ENCODE measurements at places on chromosomes 2 and 18.

DNA sequence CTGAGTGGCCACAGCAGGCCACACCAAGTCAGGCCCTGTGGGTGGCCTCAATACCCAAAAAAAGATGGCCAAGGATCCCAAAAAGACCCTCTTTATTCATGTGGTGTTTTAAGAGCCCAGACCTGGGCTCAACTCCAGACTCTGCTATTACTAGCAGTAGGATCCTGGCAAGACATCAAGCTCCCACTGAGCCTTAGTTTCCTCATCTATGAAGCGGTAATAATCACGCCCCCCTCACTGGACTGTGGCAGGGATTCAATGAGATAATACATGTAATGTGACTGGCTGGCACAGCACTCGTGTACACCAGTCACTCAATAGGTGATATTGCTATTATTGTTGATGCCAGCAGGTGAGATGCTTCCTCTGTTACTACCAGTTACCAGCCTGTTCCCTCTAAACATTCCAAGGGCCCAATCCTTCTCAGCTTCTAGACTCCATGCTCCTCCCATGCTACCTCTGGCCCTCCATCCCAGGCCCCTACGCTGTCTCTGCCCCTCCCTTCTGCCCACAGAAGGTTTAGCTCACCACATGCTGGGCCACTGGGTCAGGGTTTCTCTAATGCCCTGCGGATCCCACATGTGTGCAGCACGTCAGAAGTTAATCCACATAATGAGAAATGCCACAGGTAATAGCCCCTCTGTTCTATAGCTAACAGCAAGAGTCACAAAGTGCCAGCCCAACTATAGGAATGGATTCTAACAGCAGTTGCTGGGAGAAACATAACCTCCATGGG, 51.2 kb downstream of the SLC4A5 start:
- no peak for DNase-seq

GRCh38 chr18:49608366-49609255, 46.8 kb downstream of the LIPG start:
- no peak for DNase-seq

DNA sequence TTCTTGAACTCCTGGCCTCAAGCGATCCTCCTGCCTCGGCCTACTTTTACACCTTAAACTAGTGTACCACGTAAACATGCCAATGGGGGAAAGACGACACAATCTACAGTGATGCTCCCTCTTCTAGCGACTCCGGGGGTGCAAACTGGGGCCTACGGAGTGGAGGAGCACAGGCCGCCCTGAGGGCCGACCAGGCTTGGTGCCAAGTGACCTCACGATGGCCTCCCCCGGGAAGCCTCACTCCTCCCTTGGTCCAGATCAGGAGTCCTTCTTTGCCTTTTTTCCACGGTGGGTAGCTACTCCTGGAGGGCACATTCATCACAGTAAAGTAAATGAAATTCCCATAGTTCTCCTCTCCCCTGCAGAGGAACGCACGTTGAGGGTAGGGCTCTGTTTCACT, 73.5 kb downstream of the HNRNPLL start:
- no peak for DNase-seq

- DNase-seq: no peak
These were observed 519.2 kb upstream of the SPHKAP start for GRCh38 chr2:228700638-228701037.

- DNase-seq: no peak
These were observed 29.1 kb upstream of the ANKRD44 start for GRCh38 chr2:197339496-197340220.

- DNase-seq: no peak
These were observed 33.3 kb downstream of the ANXA4 start for GRCh38 chr2:69774984-69775982.

DNA sequence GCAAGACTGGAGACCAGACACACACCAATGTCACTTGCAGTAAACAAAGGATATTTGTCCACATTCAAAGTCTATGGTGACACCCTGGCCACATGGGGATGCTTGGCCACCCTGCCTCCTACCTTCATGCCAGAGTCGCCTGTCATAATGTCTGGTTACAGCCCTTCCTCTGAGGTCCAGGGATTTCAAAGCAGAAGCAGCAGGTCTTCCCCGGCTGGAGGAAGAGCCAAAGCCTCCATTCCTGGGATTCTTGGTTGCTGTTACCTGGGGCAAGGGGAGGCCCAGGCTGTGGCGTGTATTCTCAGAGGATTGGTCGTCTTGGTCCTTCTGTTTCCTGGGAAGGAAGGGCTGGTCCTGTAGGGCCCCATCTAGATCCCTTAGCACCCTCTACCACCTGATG, 2.3 kb upstream of the ALPP start:
- no peak for DNase-seq

- DNase-seq: no peak
These were observed 6.0 kb downstream of the ANKMY1 start for GRCh38 chr2:240551811-240552210.

DNA sequence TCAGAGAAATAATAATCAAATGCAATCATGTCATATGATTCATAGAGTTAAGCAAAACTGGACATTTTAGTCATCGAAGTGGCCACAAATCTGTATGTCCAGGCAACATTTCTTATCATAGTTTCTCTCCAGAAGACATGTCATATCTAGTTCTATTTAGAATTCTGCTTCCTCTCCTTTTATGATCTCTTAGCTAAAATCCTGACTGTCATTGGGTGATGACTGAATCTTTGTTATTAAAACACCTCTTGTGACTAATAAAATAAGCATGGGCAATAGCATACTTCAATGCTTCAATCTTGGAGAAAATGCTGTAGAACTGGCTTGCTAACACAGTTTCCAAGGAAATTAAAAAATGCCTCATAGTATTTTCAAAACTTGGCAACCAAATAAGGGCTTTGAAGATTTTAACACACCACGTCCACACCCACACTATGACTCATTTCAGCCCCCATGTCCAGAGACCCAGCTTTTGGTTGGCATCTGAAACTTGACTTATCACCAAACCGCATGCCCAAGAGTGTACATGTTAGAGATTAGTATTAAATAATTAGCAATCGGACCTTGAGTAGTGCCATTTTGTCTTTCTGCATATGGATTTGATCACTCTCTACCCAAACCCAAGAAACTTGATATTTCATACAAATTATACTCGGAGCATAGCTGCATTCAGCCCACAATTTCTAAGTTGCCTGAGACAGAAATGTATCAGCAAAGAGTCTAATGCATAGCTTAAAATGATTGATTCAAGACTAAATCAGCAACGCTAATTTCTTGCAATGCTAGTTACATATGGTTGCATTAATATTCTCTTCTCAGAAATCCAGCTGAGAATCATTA, 106.5 kb upstream of the ETAA1 start:
- no peak for DNase-seq

GRCh38 chr2:237397072-237397471, 16.9 kb downstream of the COL6A3 start:
- DNase-seq: no peak

- DNase-seq: no peak
These were observed 84.7 kb downstream of the TCF4 start for GRCh38 chr18:55503167-55503820.

DNA sequence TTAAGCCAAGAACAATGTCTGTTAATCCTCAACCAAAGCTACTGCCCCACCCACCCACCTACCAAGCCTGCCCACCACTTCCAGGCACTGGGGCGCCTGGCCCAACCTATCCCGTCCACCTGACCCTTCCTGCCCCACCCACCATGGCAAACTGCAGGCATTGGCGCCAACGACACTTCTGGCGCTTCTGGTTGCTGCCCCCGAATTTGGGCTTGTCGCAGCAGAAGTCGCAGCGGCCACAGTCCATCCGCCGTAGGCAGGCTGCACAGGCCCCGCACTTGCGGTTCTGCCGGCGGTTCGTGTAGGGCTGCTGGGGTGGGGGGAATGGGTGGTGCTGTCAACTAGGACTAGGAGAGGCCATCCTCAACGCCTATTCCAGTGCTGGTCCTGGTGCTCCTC, 7.3 kb downstream of the MBD1 start:
- DNase-seq: no peak

- DNase-seq: no peak
These were observed 65.1 kb downstream of the CUL3 start for GRCh38 chr2:224520064-224520463.

- no peak for DNase-seq
These were observed 48.5 kb downstream of the ARL6IP6 start for GRCh38 chr2:152766928-152767327.

GRCh38 chr2:44550561-44550960, 188.8 kb downstream of the CAMKMT start:
- no peak for DNase-seq

DNA sequence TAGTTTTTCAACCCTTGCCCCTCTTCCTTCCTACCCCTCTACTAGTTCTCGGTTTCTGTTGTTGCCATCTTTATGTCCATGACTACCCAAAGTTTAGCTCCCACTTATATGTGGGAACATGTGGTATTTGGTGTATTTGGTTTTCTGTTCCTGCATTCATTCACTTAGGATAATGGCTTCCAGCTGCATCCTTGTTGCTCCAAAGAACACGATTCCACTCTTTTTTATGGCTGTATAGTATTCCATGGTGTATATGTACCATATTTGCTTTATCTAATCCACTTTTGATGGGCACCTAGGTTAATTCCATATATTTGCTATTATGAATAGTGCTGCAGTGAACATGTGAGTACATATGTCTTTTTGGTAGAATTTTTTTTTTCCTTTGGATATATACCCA, 20.6 kb upstream of the DSC1 start:
- no peak for DNase-seq

DNA sequence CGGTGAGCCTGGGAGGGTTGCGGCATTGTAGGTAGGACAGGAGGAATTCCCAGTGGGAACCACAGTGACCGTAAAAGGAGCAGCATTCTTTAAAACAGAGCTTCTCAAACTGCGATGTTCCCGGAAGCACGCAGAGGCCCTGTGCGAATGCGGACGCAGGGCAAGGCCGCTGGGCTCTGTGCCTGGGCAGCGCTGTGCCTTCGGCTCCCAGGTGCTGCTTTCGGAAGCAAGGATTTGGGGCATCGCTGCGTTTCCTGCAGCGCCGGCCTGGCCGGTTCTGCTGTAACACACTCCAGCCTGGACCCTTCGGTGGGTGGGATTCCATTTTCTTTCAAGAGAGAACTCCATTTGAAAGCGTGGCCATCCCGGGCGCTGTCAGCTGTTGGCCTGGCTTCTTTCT, 118.6 kb downstream of the PTGR3 start:
- DNase-seq: no peak

DNA sequence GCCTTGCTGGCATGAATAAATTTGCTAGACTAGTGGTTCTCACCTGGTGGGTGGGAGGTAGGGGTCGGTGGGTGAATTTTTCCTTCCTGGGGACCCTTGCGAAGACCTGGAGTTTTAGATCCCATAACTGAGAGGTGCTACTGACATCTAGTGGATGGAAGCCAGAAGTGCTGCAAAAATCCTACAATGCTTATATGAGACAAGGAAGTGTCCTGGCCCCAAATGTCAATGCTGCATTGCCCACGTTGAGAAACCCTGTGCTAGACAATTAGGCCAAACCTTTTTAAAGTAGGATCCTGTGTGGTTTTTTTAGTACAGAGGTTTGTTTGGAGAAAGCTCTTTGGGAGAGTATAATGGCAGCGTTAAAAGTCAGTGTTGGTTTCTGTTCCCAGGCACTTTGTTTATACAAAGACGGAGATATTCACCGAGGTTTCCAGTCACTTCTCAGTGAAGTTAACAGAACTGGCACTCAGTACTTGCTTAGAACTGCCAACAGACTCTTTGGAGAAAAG, 9.6 kb downstream of the SERPINB8 start:
- no peak for DNase-seq

DNA sequence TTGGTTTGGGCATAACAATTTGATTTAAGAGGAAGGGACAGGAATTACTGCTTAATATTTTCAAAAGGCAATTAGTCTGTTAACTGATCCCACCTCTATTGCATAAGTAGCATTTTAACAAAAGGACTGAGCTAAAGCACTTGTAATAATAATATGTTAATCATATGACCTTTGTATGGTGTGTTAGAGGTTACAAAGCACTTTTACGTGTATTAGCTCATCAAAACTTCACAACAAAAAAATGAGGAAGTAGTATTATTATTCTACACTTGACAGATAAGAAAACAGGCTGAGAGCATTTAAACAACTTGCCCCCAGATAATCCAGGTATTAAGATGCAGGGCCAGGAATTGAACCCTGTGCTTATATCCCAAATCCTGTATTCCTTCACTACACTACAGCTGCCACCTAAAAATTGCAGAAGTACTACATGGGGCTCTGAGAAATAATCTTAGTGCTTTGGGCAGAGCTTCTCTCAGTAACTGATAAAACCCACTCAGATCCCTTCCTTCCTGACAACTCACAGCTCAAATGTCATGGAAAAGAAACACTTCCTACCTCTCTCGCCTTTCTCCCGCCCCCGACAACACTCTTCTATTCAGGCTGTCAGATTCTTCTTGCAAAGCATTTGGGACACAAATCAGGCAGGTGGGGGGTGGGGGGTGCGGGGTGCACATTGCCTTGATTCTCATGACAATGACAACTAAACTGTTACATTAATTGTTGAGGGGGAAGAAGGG, 20.7 kb upstream of the KCTD1 start:
- DNase-seq: no peak

DNA sequence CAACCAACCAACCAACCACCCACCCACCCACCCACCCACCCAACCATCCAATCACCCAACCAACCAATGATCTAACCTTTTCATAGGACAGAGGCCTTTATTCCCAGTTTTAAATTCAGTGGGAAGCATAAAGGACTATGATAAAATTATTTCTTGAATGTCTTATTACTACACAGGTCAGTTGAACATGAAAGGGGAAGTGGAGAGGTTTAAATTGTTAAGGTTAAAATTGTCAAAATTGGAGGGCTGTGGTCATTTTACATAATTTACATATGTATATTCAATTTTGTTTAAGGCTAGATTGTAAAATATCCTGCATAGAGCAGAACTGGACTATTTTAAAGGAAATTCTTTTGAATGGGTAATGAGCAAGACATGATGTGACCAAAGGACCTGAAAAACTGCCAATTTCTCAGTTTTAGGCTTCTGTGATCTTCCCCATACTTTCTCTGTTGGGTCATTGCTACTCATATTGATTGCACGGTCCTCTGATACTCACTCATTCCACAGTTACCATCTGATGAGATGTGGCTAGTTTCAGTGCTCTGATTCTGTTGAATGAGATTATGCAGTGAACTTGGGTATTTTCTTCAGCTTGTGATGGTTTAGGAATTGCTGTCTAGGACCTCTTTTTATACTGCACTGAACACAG, 127.4 kb downstream of the PLCL1 start:
- no peak for DNase-seq

DNA sequence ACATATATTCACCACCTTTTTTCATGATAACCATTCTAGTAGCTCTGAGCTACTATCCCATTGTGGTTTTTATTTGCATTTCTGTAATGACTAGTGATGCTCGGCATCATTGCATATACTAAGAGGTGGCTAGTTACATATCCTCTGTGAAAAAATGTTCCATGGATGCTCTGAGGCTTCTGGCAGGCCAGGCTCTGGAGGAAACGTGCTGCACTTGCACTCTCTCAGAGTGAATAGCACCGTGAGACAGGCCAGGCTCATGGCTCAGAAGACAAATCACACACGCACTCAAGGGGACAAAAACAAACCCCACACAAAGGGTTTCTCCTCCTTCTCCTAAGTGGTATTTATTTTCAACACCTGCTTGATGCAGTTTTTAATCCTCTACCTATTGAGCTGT, 1085.3 kb upstream of the CNTNAP5 start:
- DNase-seq: no peak

Data from stimulated activated CD4-positive, alpha-beta T cell treated with anti-CD3 and anti-CD28 coated beads, TNF-alpha, amount 100 ng/mL, for 1 hour (primary cell).